HuH-7.5 (cell line): ENCODE measurements at places on chromosomes 12 and 14.

DNA sequence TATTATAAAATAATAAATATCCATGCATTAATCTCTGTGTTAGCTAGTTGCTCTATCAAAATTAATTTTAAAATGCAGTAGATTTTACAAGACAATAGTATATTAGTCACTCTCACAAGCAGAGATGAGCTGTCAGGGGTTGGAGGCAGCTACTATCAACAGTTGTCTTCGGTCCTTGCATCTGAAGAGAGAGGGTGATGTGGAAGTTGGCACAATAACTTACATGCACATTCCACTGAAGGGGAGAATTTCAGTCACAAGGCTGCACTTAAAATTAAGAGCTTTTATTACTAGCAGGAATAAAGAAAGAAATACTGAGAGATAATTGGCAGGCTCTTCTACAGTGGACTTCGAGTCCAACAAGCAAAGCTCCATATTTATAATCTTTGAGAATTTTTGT is 166.9 kb upstream of the DCN start:
- DNase-seq = no peak

DNA sequence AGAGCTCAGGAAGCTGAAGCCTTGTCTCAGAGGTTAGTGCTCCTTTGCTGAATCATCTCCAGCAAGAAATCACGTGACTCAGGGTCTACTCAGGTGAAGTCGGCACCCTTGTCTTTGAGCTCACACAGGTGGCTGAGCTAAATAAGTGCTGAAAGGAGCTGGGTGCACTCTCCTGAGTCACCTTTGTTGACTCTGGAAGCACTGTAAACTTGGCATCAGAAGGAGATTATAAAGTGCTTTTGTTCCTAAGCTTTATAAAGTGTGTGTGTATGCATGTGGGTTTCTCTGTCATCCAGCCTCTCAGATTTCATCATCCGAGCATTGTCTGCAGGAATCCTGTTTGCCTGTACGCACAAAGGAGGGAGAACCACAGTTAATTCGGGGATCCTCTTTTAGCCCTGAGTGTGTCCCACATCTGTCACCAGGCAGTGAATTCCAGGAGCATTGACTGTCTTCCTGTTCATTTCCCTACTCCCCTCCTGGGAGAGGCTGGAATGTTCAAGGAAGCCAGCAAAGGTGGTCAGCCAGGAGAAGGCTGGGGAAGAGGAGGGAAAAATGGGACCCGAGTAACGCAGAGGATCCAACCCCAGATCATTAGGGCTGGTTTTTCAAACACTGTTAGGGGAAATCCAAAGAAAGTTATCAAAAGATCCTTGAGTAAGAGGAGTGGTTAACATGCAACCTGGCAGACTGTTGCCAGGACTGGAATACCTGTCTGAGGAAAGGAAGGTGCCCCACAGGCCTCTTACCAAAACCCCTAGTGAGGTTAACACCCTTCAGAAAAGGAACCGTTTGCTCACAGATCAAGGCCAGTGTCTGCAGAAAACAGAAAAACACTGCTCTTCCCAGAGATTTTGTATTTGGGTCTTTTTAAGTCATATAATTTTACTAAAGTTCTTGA is 157.5 kb upstream of the HIF1A start:
- peak; percentile 41 for DNase-seq

GRCh38 chr12:51326698-51327439 is 2.9 kb upstream of the BIN2 start:
- DNase-seq = peak; percentile 31

GRCh38 chr12:120241561-120242274 is 23.8 kb downstream of the PXN start:
- DNase-seq = no peak

- no peak for DNase-seq
Observed at GRCh38 chr14:62015945-62016344, 253.7 kb downstream of the SNAPC1 start.

- no peak for DNase-seq
Observed at GRCh38 chr12:130807309-130807708, 31.7 kb downstream of the STX2 start.

DNA sequence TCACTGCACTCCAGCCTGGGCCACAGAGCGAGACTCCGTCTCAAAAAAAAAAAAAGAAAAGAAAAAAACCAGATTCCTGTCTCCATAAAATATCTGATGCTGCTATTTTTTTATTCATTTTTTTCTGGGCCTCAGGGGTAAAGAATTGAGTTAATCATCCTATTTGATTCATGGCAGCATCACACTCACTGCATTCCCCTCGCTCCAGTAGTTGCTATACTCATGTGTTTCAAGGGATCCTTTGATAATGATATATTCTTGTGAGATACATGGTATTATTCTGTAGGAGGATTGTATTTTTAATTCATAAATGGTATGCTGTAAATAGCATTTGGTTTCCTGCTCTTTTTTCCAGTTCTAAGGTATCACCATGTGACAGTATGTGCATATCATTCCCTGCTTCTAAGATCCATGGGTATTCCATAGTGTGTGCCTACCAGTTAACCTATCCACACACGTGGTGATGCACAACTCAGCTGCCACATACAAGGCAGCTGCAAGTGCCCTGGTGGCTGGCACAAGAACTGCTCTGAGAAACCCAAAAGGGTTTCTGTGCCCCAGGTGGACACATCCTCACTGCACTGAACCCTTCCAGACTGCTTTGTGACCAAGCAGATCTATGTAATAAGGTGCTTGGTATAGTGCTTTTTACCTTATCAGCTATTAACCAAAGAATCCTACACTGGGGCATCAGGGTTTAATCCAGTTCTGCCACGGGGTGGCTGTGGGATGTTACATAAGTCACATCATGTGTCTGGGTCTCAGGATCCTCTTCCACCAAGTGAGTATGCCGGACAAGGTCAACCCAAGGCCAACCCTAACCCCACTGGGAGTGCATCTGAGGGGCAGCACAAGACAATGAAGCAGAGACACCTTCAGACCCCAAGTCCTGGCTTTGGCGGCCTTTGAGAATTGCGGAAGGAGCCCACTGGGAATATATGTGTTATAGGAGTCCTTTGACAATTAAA is 74.6 kb downstream of the ZFP36L1 start:
- DNase-seq = no peak

- no peak for DNase-seq
Observed at GRCh38 chr14:91366749-91367148, 50.9 kb downstream of the CCDC88C start.

GRCh38 chr12:124466216-124467128 is 100.9 kb downstream of the NCOR2 start:
- DNase-seq = no peak

- no peak for DNase-seq
Observed at GRCh38 chr12:55330446-55330845, at the start of gene OR6C3. Gene OR6C3 (plus strand): TSS chr12:55330746. CDS start chr12:55331701, 955 bp downstream.

DNA sequence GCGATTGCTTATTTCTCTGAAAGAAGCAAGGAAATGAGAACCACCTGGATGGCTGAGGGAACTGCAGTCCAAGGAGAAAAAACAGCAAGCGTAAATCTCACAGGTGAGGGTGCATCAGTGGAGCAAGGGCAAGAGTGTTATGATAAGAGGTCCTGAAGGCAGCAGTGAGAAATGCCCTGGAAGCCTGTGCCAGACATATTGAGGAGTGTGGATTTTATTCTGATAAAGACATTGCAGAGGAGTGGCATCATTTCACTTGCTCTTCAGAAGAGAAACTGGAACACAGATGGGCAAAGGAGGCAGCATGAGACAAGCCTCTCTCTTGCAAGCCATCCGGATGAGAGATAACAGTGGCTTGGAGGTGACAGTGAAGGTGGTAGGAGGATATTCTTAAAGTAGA is 78.5 kb downstream of the PDE3A start:
- DNase-seq = no peak

- no peak for DNase-seq
Observed at GRCh38 chr12:69546693-69547438, 38.4 kb upstream of the CCT2 start.

GRCh38 chr12:103801709-103802585 is 39.1 kb downstream of the NT5DC3 start:
- no peak for DNase-seq

DNA sequence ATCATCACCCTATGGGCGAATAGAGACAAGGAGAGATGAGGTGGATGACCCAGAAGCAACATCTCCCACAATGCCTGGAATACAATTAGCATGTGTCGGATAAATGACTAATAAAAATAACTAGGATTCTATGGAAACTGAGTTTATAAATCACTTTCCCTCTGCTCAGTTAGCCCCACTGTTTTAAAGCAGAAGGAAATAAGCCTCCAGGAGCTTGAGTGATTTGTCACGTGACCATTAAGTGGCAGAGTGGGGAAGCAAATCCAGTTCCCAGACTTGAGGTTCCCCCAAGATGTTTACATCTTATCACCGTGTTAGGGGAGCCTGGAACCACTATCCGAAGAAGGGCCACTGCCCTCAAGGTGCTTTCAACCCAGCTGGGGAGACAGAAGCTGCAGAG is 136.5 kb upstream of the CCND2 start:
- no peak for DNase-seq
